ENCODE measurements at places on chromosomes 16 and 17.

DNA sequence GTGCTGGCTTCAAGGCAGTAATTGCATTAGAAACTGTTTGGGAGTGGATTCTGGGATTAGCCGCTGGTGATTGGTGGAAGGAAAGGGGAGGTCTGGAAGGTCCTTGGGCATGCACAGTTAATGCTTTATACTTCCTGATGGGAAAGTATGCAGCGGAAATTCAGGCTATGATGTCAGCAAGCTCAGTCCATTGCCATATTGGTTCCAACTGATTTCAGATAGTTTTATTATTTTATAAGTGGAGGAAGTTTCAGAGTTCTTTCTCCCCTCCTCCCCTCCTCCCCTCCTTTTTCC, 8.1 kb upstream of the CMTR2 start:
- DNase-seq: no peak

DNA sequence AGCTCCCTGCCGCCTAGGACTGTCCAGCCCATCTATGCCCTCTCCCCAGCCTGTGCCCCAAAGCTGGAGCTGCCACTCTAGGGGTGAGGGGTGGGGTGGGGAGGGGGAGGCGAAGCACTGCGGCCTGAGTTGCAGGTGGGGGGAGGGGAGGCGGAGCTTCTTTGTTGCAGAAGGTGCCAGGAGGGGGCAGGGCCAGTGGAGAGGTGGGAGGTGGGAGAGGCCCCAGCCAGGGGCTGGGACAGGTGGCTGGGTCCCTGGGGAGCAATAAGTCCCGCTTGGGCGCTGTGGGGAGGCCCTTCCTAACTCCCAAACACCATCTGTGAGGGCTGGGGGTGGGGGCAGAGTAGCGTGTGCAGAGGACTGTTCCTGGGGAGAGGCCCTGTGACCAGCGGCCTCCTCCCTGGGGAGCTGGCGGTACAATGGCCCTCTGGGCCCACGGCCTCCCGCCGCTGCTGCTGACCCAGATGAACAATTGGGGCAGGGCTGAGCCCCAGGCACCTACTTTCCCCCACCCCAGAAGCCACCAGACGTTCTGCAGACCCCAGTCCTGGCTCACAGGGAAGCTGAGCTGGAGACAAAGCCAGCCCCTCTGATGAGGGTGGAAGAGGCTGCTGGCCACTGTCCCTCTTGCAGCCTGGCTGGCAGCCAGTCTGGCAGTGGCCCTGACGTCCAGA, 2.2 kb upstream of the NTN3 start:
- no peak for DNase-seq

GRCh38 chr17:65888649-65889048, 303.3 kb downstream of the CEP112 start:
- DNase-seq: no peak

DNA sequence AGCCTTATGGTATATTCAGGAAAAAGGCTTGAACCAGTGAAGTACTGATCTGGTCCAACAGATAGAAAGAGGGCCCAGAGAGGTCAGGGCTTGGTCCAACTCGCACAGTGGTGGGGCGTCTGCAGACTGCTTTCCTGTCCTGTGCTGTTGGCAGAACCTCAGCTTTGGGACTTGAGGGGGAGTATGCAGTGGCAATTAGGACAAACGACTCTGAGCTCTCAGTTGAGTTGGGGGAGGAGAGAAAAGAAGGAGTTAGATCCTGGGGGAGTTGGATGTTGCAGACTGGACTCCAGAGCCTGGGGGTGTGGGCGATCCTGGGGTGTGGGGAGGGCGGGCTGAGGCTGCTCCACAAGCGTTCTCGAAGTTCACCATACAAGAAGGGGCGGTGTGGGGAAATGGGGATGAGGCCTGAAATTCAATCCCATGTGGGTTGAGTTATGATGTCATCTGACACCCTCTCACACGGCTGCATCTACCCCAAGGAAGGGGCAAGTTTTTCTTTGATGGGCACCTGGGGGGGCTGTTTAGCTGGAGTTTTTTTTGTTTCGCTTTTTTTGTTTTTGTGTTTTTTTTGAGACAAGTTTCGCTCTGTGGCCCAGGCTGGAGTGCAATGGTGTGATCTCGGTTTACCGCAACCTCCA, 14.6 kb downstream of the GRB7 start:
- no peak for DNase-seq

DNA sequence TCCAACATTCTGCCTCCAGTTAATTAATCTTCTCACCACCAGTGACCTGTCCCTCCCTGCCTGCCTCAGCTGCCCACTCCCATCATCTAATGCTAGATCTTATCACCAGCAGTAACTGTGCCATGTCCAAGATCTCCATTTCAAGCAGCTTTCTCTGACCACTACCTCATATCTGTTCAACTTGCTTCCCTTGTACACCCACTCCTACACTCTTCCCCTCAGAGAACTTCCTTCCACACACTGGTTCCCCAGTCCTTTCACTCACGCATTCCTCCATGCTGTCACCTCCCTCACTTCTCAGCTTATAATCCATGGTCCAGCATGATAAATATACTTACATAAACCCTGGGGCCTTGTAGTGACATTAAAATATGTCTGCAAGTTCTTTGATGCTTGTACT, 31.8 kb upstream of the DYNLL2 start:
- no peak for DNase-seq

DNA sequence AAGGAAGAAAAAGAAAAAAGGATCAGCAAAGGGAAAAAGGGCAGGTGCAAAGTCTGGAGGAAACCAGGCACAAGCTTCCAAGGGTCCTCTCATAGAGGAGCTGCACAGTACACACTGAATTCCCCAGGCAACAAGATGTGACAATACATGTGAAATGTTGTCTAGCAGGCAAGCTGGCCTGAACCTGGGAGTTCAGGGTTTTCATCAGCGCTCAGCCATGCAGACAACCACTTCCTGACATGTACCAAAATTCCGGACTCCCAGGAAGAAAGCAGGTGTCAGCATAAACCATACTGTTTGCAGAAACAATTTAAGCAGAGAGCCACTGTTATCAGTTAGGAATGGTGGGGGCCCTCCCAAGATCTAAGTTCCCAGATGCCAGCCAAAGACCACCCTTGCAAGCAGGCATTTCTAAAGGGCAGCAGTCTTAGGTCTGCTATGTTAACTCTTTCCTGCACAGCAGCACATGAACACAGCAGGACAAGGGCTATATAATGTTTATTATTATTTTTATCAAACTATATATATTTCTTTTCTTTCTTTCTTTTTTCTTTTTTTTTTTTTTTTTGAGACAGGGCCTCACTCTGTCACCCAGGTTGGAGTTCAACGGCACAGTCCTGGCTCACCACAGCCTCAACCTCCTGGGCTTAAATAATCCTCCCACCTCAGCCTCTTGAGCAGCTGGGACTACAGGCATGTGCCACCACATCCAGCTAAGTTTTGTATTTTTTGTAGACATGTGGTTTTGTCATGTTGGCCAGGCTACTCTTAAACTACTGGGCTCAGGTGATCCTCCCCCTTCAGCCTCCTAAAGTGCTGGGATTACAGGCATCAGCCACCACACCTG, 10.1 kb downstream of the TK2 start:
- DNase-seq: no peak

DNA sequence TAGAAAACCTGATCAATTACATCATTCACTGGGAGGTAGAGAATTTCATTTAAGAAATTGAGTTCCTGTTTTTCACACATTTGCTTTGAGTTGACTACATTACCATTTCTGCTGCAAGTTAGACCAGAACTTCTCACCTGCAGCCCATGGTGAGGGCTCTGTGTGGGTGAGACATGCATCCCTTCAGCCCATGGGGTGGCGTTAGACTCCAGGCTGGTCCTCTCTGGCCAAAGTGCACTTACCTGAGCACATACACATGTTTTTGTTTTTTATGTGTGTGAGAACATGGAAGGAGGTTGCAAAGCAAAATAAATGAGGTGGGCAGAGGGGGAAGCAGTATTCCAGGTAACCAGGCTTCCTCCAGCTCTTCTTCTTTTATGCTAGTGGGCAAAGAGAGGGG, 470.2 kb downstream of the PMP22 start:
- no peak for DNase-seq

All from left ventricle myocardium inferior (tissue), 1 donor.